Stimulated activated CD4-positive, alpha-beta T cell treated with anti-CD3 and anti-CD28 coated beads, TNF-alpha, amount 100 ng/mL, for 4 hours (primary cell): ENCODE measurements at places on chromosomes 4 and X.

GRCh38 chr4:25283948-25284347, 28.6 kb upstream of the ZCCHC4 start:
- no peak for DNase-seq

DNA sequence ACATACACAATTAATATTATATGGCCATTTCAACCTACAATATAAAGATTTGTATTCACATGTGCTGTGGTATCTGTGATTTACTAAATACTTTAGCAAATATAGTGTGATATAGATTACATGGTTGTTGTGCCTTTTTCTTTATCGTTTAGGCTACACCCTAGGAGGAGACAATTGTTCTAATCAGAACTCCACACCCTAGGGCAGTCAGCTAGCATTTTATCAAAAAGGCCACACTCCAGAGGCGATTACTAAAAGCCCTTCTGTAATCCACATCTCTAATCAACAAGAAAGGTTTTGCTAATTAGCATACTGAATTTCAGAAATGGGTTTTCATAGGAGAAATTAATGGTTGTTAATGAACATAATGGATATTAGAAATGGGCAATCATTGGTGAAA, 319.5 kb upstream of the NOCT start:
- DNase-seq = no peak

GRCh38 chrX:38991656-38992440, 190.6 kb downstream of the MID1IP1 start:
- DNase-seq = no peak

DNA sequence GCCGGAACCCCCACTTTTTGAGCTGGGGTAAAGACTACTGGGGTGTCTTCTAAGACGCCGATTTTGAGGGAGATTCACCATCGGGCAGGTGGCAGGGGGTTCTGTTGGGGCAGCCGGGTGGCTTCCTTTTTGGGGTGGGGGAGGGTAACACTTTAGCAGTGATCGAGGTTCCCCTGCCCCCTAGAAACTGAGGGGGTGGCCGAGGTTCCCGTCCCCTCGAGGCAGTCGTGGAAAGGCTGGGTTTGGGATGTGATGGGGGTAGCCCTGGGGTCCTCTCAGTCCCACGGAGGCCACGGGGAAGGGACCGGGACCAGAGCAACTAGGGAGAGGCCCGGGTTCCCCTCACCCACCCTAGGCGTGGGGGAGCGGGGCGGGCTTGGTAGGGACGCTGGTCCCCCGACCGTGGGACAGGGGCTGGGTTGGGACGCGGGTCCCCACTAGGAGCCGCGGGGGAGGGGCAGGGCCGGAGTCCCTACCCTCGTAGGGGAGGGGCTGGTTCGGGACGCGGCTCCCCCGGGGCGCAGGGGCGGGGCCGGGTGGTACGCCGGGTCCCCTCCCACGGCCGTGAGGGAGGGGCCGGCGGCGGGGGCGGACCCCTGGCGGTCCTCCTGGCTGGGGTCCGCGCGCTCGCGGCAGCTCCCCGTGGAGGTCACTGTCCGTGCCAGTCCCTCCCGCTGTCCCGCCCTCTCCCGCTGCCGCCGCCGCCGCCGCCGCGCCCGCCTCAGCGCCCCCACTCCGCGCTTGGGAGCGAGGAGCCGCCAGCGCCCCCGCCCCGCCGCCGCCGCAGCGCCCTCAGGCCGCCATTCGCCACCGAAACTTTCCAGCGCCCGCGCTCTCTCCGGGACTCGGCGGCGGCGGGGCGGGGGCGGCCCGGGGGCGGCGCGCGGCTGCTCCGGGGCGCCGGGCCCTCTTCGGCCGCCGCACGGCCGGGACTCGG, at the start of gene TBL1X:
TSS of gene TBL1X (plus strand) at position 624 of the 937 bp plus-strand sequence. CDS start 188,529 bp downstream, outside the sequence.
- peak; percentile 43 for DNase-seq

DNA sequence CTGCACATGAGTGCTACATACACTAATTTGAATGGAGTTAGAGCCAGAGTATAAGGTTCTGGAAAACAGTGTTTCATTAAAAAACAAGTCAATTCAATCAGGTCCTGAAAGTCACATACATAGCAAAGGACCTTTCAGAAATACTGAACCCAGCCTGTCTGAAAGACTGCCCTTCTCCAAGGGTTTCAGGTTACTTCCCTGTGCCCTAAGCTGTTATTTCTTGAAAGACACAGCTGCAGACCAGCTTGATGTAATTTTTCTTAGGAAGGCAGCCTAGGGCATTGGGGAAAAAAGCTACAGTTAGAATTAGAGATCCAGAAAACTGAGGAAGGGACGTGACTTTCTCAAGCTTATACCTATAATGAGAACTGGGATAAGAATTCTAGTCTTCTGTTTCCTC, 155.9 kb upstream of the MAOA start:
- DNase-seq = no peak

DNA sequence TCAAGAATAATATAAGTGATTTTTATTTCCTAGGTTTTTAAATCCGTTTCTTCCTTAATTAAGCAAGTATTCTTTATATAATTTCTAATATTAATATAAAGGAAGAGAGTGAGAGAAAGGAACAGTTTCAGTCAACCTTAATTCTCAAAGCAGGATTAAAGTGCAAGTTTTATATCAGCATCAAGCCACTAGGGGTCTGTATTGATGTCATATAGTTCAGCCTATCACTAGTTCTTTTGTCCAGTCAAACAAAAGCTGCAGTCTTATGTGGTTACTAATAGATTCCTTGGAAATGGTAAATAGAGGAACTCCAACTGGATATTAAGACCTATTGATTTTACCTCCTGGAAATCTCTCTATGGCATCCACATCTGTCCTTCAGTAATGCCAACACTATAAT, 82.0 kb downstream of the NAP1L3 start:
- no peak for DNase-seq
